Activated CD4-positive, CD25-positive, alpha-beta regulatory T cell (primary cell): ENCODE measurements at places on chromosomes 13 and 19.

GRCh38 chr19:7970716-7971448 is 27.4 kb upstream of the TIMM44 start:
- no peak for DNase-seq

GRCh38 chr13:42394711-42395085 is 122.7 kb downstream of the AKAP11 start:
- no peak for DNase-seq

DNA sequence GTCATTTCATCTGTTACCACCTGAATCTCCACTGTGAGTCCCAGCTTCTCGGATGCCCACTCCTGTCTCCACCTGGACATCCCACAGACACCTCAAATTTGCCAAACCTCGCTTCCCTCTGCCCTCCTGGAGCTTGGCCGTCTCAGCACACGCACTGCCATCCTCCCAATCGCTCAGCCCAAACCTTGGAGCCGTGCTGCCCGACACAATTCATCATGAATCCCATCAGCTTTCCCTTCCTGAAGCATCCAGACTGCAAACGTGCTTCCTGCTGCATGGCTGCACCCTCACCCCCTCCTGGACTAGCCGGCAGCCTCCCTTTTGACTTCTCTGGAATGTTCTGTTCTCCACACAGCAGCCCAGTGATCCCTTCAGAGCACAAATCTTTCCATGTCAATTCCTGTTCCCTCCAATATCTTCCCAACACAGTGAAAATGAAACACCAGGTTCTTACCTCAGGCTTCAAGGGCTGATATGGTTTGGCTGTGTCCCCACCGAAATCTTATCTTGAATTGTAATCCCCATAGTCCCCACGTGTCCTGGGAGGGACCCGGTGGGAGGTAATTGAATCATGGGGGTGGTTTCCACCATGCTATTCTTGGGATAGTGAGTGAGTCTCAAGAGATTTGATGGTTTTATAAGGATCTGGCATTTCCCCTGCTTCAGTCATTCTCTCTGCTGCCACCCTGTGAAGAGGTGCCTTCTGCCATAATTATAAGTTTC is 1.1 kb upstream of the PROZ start:
- no peak for DNase-seq

- DNase-seq: no peak
These were observed 19.0 kb upstream of the XPO4 start for GRCh38 chr13:20921572-20921971.

DNA sequence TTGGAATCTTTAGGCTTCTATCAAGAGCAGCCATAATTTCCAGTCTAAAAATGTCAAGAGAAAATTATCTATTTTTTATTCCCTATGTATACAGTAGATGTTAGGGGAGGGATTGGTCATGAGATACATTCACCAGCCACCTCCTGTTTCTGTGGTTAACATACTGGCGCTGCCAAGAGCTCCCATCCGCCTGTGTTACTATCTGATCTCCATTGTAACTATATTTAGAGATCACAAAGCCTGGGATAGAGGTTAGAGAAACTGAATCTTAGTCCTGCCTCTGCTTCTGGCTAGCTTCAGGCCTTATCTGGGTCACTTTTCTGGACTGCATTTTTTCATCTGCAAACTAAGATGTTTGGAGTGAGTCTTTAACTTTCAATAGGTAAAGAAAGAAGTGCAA is 46.3 kb downstream of the POLR1D start:
- DNase-seq: no peak

- no peak for DNase-seq
These were observed 10.4 kb downstream of the ATP4B start for GRCh38 chr13:113647351-113648215.

DNA sequence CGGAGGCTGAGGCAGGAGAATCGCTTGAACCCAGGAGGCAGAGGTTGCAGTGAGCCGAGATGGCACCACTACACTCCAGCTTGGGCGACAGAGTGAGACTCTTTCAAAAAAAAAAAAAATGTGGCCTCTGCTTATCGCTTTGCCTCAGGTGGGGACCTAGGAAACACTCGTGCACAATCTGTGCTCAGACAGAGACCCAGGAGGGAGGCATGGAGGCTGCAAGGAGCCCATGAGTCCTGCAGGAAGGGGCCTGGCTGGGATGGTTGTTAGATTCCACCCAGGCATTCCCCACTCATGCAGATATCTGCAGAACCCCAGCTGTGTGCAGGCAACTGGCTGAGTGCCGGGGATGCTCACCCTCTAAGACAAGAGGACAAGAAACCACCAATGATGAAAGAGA is 43.8 kb upstream of the C19orf12 start:
- DNase-seq: no peak

GRCh38 chr19:2210987-2211740 is 25.0 kb downstream of the PLEKHJ1 start:
- DNase-seq: no peak

- no peak for DNase-seq
These were observed 423.8 kb downstream of the KLF5 start for GRCh38 chr13:73482556-73482955.

GRCh38 chr13:88919970-88920628 is 1248.9 kb downstream of the SLITRK5 start:
- DNase-seq: no peak

- no peak for DNase-seq
These were observed 21.4 kb upstream of the UPF3A start for GRCh38 chr13:114259974-114260373.

GRCh38 chr13:44758630-44759383 is 182.7 kb upstream of the TSC22D1 start:
- no peak for DNase-seq

- no peak for DNase-seq
These were observed 25.2 kb upstream of the ATP11A start for GRCh38 chr13:112664501-112665203.

DNA sequence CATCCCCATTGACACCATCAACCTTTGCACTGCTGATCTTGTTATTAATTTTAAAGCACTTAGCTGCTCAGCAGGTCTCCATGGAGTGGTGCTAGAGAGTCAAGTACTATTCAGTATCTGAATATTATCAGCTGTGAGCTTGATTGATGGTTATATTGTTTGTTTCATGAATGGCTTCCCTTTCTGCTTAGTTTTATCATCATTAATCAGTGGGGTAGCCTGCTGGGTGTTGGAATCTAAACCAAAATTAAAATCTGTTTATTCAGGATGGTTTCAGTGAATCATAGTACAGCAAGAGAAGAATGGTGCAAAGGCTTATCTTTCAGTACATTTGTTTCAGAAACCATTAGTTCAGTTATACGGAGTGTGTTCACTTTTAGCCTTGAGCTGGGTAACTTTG is 42.5 kb upstream of the SCEL start:
- no peak for DNase-seq

GRCh38 chr13:23680845-23681669 is 110.8 kb downstream of the TNFRSF19 start:
- no peak for DNase-seq

DNA sequence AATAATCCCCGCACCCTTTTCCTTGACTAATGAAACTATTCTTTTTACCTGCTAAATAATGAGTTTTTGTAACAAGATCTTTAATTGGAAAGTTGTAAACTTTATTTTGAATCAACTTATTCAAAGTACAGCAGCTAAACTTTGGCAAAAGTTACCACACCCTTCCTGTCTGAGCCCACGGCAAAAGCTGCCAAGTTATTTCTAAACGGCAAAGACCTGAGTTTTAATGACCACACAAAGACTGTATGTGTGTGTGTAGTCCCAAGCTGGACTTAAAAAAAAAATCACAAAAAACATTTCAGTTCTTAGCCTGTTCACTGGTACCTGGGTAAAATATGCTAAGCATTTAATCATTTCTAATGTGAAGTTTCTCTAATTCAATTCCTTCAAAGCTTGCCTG is 60.7 kb downstream of the ZAR1L start:
- no peak for DNase-seq

DNA sequence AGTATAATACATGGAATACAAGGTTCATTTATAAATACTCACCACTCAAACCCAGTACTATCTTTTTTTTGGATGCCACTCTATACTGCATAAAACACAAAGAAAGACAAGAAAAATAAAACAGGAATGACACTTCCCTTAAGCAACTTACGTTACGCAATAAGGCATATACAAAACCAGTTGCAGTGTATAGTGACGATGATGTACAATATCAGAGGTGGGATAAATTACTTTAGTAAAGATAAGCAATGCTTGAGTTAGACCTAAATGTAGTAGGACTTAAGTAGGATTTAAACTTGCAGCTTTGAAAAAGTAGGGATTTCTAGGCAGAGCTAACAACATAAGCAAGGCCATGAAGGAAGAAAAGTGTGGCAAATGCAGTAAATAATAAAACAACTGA is 374.9 kb downstream of the SPRY2 start:
- no peak for DNase-seq

GRCh38 chr13:113942591-113943103 is 31.2 kb downstream of the C13orf46 start:
- DNase-seq: no peak

DNA sequence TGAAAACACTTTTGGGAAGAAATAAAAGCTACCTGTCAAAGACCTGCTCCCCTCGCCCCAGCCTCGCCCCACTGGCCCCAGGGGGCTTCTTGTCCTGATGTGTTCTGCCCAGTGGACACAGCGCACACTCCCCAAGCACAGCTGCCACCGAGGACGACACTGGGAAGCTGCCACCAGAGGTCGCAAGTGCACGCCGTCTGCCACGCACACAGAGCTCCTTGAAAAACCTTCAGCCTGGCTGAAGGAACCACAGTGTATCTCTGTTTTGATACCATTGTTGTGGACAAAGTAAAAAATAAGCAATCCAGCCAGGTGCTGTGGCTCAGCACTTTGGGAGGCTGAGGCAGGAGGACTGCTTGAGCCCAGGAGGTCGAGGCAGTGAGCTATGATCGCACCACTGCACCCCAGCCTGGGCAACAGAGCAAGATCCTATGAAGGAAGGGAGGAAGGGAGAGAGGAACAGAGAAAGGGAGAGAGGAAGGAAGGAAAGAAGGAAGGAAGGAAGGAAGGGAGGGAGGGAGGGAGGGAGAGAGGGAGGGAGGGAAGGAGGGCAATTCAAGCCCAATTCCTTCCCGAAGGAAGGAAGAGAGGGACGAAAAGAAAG is 57.3 kb downstream of the CEBPG start:
- DNase-seq: peak; percentile 47

- DNase-seq: no peak
These were observed 4.2 kb downstream of the VMAC start for GRCh38 chr19:5908773-5909442.

DNA sequence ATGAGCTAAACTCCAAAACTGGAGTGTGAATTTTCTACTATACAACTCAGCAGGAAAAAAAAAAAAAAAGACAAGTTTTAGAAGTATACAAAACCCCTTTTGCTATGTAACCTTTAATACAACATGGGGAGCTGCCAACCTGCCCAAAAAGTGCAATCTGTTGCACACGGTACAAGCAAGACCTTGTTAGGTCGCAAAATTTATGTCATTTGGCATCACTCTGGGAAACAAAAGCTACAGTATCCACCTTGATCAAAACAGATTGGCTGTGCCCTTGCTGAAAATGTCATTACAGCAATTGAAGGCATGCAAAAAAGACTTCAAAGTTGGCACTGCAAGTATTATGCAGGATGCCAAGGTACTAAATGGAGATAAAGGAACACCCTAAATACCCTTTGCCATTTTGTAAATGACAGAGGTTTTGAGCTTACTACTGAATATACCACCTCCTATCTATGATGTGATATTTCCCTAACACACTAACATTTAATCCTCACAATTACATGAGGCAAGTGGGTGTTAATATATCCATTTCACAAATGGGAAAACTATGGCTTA is 150.1 kb downstream of the TBC1D4 start:
- DNase-seq: no peak

GRCh38 chr19:6213266-6213595 is 66.5 kb downstream of the MLLT1 start:
- DNase-seq: no peak

- DNase-seq: no peak
These were observed 10.7 kb downstream of the AP2S1 start for GRCh38 chr19:46839752-46840497.

GRCh38 chr19:9130965-9131364 is 4.2 kb upstream of the OR7G3 start:
- DNase-seq: no peak

GRCh38 chr13:60260440-60260839 is 96.7 kb upstream of the DIAPH3 start:
- no peak for DNase-seq

DNA sequence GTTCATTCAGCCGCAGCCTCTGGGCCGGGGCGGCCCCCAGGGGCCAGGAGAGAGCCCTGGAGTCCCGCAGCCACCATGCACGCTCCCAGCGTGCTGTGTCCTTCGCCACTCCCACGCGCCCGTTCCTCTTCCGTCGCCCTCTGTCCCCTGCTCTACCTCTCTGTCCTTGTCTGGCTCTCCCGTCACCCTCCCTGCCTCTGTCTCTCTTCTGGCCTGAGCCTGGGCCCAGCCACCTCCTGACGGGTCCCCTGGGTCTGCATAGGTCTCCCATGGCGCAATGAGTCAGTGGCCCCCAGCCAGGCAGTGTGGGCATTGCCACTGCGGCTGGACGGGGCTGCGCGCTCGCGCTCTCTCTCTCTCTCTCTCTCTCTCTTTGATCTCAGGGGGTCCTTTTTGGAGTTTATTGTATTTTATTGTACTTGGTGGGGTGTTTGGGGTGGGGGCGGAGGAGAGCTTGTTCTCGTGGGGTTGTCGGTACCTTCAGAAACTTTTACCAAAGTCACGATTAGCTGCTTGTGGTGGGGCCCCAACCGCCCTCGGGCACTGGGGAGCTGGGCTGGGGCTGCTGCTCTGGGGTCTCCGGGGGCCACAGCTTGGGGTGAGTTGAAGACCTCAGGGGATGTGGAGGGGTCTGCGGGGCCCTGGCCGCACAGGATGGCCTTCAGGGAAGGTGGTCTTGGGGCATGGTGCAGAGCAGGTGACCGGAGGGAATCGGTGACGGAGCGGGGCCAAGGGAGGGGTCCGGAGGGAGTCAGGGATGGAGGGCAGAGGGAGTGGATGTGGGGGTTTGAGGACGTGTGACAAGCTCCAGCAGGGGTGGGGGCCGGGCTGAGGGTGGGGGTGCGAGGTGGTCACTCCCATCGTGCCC is 1.7 kb upstream of the TGFBR3L start:
- DNase-seq: no peak

DNA sequence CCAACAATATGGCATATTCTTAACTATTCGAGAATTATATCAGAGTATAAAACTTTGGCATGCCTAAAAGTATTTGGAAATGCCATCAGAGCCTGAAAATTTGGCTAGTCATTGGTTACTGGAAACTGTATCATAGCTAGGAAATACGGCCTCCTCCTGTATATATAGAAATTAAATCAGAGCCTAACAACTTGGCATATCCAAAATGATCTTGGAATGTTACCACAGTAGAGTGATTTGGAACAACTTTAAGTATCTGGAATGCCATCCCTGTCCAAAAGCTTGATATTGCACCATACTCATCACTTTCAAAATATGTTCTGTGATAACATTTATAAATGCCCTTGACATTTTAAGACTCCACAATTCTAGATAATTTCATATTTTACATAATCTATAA is 335.8 kb downstream of the SLITRK1 start:
- no peak for DNase-seq

- no peak for DNase-seq
These were observed 21.0 kb upstream of the SPRY2 start for GRCh38 chr13:80361883-80362327.
